CD8-positive, alpha-beta memory T cell (primary cell): ENCODE measurements at places on chromosomes 13 and 19.

DNA sequence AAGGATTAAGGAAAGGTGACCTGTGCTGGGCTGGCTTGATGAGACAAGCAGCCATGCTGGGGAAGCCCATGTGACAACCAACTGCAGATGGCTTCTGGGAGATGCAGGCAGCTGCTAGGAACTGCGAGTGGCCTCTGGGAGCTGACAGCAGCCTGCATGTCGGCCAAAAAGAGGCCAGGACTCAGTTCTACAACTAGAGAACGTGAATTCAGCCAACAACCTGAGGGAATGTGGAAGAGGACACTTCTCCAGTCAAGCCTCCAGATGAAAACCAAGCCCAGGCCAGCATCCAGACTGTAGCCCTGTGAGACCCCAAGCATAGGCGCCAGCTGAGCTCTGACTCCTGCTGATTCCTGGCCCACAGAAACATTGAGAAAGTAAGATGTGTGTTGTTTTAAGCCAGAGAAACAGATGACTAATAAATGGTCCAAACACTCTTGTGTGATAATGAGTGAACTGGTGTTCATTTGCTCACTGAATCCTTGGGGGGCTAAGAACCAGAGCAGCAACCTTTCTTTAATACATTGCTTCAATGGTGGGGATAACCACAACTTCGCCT, 45.0 kb downstream of the SLC7A1 start:
- DNase-seq = no peak

DNA sequence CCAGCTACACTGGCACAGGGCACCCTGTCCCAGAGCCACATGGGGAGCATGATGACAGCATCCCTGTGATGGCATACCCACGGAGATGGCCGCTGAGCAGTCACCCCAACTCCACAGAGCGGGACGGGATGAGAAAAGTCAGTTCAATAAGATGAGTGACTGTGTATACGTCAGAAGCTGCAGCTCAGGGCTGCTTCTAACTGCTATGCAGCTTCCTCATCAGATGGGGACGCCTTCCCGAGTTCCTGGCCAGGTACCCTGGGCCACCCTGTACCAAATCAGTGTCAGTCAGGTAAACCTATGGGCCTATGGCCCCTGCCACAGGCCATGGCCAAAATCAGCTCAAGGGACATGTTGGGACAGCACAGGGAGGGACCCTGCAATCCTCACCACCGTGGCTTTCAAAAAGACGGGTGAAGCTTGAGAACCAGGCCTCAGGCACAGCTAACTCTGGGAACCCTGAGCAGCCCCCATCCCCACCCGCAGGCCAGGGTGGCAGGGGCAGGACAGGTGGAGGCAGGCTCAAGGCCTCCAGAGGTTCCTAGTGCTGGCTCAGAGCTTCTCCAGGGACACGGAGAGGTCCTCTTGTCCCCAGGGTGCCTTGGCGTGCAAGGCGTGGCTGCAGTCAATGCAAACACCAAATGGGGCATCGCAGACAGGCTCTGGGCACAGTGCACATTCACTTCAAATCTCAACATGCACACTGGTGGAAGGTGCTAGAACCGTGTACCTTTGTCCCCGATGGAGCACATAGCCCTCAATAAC, 122.4 kb downstream of the TUBA3C start:
- DNase-seq = no peak

DNA sequence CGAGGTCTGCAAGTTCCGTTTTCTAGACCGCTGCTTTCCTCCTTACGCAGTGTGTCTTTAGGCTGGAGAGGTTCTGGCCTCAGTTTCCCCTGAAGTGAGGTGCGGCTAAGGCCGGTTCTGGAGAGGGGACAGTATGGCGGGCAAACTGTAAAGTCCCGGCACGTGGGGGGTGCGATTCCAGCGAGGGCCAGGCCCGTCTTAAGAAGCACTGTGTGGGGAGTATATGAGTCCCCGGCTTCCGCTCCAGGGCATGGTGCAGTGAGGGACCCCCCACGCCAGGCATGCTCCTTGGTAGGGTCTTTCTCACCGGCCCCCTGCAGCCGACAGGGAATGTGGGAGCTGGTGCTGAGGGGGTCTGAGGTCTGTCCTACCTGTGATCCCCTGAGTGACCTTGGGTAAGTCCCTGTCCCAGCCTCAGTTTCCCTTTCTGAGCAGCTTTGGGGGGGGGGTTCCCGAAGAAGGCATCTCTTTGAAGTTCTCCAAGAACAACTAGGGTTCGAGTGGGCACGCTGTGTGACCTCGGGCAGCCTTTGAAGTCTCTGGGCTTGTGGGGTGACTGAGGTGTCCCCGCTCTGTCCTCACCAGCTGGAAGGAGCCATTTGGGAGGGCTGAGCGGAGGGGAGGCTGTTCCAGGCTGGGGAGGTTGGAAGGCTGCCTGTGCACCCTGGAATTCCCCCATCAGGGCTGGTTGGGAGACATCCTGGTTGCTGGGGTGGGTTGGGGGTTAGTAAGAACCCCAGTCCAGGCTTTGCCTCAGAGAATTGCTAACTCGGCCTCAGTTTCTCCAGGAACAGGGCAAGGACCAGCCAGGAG, 1.5 kb downstream of the NFIC start:
- DNase-seq = no peak

DNA sequence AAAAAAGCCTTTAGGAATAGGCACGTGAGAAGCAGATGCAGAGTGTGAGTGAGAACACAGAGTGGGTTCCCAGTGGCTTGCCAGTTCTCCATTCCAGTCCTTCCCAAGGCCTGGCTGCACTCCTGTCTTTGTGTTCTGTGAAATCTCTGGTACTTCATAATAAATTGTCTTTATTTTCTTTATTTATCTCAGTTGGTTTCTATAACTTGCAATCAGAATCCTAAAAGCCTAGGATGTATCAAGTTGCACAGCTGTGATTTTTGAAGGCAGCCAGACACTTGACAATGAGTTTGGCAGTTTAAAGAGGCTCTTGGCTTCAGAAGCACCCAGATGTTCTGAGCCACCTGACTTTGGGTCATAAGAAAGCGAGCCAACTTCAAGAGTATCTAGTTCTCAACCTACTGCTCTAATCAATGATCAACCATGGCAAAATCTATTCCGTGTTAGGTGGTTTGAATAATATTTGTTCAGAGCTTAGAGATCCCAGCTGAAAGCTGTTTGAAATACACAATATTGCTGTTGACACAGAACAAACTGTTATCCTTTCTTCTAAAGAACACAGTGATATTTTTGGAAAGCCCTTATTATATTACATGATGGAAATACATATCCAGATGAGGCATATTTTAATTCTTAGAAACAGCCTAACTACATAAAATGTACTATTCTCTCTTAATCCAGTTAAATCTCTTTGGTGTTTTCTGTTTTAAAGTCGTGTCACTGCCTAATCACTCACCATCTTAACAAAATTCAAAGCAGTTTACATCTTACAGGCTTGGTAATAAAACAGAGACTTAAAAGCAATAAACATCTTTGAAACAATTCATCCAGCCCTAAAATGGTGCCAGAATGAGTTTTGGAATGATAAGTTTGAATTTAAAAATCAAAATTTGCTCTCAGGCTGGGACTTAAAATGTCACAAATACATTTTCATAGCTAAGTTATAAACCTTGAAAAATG, 483.0 kb upstream of the NBEA start:
- DNase-seq = no peak

- DNase-seq = no peak
Observed at GRCh38 chr13:45696610-45697226, 5.4 kb upstream of the CBY2 start.

DNA sequence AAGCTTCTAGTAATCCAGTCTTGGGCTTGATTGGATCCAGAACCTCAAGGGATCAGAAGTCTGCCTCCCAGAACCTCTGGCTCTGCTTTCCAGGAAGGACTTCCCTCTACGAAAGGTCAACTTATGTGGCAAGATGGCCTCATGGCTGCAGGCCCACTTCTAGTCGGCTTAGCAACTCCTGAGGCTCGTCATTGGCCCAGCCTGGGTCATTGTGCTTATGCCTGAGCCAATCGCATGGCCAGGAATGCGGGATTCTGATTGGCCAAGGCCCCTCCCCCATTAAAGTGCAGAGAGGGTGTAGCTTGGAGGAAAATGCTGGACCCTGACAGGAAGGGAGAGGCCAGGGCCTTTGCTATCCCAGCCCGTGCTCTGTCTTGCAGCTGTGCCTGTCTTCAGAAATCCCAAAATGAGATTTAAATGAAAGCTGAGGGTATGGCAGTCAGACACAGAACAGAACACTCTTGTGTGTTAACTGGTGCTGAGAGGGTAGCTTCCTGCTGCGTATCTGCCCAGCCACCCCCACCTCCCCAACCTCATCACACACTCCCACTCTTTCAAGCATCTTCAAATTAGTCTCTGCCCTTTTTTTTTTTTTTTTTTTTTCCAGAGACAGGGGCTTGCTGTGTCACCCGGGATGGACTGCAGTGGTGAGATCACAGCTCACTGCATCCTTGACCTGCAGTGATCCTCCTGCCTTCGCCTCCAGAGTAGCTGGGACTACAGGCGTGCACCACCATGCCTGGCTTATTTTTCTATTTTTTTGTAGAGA, 5.5 kb upstream of the CCNE1 start:
- no peak for DNase-seq

DNA sequence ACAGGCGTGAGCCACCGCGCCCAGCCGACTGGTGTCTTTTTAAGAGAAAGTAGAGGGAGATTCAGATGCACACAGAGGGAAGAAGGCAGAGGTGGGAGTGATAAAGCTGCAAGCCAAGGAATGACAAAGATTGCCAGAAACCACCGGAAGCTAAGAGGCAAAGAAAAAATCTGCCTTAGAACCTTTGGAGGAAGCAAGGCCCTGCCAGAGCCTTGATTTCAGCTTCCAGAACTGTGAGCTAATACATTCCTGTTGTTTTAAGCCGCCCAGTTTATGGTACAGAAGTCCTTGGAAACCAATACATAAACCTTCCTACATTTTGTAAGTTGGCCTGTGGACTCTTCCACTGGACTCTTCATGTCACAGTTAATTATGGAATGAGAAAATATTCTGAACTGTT, 71.7 kb upstream of the SOX21 start:
- no peak for DNase-seq

- no peak for DNase-seq
Observed at GRCh38 chr13:95258619-95259194, 42.5 kb downstream of the ABCC4 start.

DNA sequence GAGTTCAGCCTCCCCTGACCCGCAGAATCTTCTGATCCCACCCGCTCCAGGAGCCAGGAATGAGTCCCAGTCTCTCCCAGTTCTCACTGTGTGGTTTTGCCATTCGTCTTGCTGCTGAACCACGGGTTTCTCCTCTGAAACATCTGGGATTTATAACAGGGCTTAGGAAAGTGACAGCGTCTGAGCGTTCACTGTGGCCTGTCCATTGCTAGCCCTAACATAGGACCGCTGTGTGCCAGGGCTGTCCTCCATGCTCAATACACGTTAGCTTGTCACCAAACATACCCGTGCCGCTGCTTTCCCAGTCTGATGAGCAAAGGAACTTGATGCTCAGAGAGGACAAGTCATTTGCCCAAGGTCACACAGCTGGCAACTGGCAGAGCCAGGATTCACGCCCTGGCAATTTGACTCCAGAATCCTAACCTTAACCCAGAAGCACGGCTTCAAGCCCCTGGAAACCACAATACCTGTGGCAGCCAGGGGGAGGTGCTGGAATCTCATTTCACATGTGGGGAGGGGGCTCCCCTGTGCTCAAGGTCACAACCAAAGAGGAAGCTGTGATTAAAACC, 1.1 kb upstream of the APOE start:
- DNase-seq = no peak

DNA sequence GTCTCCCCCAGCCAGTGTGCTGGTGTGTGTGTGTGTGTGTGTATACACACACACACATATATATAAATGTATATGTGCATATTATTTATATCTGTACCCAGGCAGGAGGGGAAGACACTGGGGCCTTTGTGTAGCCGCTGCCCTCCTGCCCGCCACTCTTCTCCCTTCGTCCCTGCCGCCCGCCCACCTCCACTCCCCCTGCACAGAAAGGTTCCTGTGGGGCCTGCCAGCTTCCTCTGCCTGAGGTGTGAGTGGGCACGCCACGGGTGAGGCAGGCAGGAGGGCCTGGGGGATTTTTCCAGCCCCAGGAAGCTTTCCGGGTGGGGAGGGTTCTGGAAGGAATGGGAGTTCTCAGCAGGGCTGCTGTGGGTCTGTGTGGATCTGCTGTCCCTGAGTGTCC, 6.9 kb downstream of the IRF2BP1 start:
- no peak for DNase-seq

DNA sequence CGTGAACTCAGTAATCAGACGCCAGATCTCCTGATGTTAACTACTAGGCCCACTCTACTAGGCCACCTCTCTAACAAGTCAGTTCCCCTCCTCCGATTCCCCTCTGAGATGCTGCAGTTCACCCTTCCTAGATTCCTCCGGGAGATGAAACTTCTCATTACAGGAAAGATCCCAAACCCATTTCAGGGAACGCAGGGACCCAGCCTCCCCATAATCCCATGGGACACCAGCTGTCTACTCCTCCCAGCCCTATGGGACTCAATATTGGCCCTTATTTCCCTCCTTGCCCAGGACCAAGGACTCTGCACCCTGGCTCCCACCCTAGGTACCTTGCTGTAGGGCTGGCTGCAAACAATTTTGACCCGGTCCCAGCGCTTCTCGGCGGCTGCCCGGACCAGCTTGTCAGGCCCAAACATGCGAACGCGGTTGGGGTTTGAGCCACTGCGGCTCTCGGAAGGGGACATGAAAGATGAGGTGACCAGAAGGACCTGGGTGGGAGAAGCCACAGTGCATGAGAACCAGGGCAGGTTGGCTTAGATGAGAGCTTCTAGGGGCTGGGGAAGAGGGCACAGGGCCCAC, 20.9 kb downstream of the XRCC1 start:
- DNase-seq = no peak

DNA sequence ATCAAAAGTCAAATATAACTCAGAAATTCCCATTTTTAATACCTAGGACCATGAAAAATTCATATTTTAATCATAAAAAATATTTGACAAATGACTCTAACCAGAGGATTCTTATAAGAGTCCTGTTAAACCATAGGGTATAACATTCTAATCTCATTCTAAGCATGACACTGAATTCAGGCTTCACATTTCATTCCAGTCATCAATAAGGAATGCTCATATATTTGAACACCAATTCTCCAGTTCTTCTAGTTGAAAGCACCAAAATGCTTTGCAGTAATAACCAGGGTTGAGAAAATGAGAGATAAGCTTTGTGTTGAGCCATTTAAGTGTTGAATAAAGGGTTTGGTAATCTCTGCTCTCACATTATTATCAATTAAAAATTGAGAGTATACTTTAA, 147.5 kb downstream of the VWA8 start:
- DNase-seq = no peak

DNA sequence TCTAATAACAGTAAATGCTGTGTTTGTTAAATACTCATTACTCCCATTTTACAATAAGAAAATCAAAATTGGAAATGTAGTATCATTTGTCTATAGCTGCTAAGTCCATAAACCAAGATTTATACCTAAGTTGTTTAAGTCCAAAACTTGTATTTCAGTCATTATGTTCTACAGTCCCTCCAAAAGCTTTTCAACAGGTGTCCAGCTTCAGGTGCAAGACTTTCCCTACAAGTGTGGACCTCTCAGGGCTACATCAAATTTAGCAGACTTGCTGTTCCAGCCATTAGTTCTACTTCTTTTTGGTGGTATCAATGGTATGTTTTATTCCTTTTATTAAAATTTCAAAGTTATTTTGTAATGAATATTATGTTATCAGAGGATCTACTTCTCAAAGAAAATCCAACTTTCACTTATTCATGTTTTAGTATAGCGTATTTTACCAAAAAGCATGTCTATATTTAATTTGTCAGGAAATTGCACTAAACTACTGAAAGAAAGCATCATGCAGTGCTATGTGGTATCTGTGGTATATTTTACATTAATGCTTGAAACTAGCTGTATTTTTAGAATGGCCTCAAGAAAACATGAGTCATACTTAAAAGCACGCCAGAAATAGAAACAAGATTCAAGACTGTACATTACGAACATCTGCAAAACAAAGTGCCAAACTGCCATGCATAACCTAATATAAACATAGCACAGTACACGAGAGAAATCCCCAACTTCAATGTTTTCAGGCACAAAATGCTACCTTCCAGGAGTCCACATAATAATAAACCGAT, 44.5 kb downstream of the VWA8 start:
- no peak for DNase-seq
